COLO829 (cell line): ENCODE measurements at places on chromosomes 6 and 20.

DNA sequence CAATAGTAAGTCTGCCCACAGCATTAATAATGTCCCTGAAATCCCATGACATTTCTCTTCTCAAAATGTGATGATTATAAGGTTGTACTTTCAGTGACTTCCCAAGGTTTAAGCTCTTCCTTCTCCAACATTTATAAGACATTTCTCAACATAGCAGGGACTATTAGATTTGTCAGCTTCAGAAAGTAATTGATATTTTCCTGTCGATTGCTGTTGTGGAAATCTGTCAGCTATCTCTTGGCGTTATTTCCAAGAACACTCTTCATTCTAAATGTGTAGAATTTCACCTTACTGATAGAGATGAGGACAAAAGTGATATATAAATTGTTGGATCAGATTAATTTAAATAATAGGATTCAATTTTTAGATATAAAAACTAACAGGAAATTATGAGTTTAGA lies 149.7 kb upstream of the IMPG1 start:
- no peak for DNase-seq

GRCh38 chr20:52899041-52899608 lies 73.0 kb upstream of the TSHZ2 start:
- DNase-seq = no peak

- no peak for DNase-seq
These were observed 4.8 kb upstream of the PRPH2 start for GRCh38 chr6:42727087-42727611.

GRCh38 chr20:62354031-62354808 lies 12.9 kb downstream of the LAMA5 start:
- DNase-seq = no peak

GRCh38 chr6:3276174-3277167 lies 17.7 kb downstream of the PSMG4 start:
- no peak for DNase-seq

DNA sequence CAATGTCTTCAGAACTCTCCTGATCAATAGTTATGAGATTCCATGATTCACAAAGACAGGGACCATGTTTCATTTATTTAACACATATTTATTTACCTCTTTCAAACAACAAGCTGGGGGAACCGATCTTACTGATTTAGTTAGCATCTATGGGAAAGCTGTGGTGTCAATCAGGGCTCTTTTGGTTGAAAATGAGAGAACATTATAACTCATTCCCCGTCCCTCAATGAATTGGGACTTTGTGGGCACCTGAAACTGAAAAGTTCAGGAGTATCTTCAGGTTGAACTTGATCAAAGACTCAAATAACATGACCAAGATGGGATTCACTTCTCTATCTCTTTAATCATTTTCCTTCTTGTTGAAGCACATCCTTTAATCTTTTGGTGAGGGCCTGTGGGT lies 67.4 kb downstream of the CHMP4B start:
- no peak for DNase-seq

DNA sequence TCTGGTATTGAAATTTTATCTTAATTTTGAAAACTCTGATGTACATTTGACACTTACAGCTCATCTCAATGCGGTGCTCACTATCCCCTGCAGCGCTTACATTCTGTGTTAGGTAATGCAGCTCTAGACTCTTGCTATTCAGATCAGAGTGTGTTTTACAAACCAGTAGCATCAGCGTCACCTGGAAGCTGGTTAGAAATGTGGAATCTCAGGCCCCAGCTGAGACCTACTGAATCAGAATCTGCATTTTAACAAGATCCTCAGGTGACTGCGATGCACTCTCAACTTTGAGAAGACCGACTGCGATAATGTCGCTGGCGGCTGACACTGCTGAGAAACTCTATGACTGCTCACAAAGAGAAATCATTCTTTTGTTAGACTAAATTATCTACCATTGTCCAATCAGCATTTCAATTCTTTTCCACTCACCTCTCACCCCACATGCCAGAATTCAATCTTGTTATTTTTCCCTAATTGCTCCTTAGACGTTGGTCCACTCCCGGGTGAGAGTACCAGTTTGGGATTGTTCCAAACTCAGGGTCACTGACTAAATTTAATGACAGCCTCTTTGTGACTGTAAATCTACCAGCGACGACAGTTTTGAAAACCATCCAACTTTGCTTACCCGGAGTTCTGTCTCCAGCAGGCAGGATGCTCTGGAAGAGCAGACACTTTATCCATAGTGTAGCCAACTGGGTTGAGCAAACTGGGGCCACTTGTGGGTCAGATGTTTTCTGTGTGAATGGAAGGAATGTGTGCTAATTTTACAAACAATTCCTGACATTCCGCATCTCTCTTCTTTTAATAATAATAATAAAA lies 140.1 kb upstream of the BTBD3 start:
- DNase-seq = peak; percentile 46

GRCh38 chr6:117395164-117395563 lies 30.6 kb downstream of the ROS1 start:
- no peak for DNase-seq

GRCh38 chr6:23446469-23446967 lies 679.5 kb upstream of the NRSN1 start:
- DNase-seq = peak; percentile 57

GRCh38 chr20:13102694-13103093 lies 93.9 kb downstream of the SPTLC3 start:
- no peak for DNase-seq
